NCI-H774 (cell line): ENCODE measurements at places on chromosomes 7 and 10.

GRCh38 chr7:7521259-7521658 is 14.4 kb downstream of the COL28A1 start:
- no peak for DNase-seq

DNA sequence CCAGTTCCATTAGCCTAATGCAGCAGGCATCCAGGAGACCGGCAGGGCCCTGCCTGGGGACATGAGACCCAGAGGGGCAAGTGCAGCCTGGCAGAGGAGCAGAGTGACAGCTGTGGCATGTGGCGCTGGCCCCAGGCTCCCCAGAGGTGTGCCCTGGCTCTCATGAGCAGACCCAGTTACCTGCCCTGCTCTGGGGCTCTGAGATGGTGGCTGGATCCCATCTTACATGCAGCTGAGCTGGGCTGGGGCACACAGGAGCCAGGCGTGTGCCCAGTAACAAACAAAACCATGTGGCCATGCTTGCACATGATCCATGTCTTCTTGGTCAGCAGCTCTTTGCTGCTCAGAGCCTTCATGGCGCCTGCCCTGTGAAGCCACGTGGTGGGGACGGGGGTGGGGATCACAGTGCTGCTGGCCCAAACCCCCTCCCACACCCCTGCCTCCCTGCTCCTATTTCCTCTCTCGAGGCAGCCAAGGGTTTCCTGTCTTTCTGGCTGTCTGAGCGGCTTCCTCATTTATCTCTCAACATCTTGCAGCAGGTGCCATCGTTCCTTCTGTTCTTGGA is 40.3 kb upstream of the GTF2I start:
- DNase-seq, result no peak

- no peak for DNase-seq
Observed at GRCh38 chr7:142123184-142123583, 11.7 kb downstream of the MGAM2 start.

DNA sequence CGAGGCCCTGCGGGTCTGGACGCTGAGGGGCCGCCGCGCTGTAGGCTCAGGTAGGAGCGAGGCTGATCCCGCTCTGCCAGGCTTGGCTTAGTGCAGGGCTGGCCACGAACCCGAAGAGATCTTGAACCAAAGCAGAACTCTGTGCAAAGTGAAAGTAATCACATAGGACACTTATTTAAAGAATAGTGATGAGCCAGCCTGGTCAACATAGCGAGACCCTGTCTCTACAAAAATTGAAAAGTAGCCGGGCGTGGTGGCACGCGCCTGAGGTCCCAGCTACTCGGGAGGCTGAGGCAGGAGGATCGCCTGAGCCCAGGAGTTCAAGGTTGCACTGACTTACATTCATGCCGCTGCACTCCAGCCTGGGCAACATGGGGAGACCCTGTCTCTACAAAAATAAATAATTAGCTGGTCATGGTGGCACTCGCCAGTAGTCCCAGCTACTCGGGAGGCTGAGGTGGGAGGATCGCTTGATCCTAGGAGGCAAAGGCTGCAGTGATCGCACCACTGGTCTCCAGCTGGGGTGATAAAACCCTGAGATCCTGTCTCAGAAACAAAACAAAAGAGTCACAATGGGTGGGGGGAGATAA is 541 bp downstream of the ZSCAN25 start:
- no peak for DNase-seq

DNA sequence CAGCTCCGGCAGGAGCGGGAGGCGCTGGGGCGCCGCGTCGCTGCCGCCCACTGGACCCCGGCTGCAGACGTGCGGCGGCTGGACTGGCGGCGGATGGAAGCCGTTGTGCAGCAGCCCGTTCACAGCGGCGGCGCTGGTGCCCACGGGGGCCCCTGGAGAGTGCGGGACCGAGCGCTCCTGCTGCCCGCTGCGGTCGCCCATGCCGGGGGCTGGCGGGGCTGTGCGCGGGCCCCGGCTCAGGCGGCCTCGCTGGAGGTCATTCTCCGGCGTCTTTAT is 413 bp downstream of the PANK1 start:
- no peak for DNase-seq

DNA sequence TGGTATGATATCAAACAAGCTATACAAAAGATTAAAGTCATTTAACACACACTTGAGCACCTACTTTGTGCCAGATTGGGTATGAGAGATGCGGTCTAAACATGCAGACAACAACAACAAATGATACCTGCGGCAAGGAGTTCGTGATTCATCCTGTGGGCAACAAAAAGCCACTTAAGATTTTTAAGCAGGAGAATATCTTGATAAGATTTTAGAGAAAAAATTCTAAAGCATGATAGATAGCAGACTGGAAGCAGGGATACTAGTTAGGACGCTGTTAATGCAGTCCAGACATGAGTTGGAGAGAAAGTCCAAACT is 1.6 kb upstream of the KBTBD2 start:
- no peak for DNase-seq

GRCh38 chr7:96167424-96167823 is 154.5 kb downstream of the SLC25A13 start:
- DNase-seq, result no peak

DNA sequence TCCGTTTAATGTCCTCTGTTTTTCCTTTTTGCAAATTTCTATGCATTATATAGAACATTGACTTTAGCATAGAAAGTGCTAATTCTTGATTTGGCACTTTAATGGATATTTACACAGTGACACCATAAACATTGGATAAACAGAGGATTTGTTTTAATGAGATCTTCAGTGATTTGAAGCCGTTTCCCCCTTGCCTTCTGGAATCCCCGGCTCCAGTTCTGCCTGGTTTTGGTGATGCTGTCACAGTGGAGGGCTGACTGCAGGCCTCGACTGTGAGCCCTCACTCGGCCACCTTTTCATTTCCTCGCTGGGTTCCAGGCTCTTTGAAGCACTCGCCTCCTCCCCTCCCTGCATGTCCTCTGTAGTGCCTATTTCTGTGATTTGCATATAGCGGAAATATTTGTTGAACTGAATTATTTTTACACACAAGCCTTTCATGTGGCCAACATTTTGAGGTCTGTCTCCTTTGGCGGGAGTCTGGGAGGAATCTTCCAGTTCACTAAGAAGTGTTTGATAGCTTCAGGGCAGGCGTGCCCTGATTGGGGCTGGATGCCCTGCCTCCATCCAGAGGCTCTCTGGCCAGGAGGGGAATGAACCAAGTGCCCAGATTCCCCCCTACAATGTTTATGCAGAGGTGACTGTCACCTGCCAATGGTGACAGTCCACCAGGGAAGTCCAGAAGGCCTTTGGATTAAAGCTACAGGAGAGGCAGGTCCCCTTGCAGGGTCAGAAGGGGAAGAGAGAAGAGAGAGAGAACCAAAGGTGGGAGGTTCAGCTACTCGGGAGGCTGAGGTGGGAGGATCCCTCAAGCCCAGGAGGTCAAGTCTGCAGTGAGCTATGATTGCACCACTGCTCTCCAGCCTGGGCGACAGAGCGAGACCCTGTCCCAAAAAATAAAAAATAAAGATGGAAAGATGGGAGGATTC is 67.5 kb downstream of the CUX1 start:
- DNase-seq, result no peak

DNA sequence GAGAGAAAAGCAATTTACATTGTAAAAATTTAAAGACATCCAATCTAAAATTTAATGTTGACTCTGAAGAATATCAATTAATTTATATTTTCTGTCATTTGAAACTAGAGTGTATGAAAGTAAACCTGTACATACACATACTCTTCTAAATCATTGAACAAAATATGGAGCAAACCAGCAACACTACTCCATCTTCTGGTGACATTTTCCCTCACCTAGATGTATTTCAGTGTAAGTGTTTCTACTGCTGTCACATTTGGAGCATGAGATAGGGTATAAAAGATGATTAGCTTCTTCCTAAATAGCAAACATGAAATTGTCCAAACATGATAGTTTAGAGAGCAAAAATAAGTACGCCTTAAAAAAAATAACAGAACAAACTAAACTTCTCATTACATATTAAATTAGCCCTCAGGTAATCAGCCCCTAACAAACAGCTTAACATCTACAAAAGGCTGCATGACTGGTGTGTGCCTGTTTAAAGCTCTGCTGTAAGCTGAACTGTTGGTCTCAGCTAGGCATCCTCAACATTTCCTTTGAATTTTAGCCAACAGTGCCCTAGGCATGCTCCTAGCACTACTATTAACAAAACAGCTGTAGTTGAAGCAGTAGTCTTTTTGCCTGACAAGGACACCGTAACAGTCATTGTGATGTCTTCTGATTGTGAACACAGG is 189.8 kb downstream of the CTNNA3 start:
- no peak for DNase-seq

- no peak for DNase-seq
Observed at GRCh38 chr10:32888161-32888927, 69.7 kb downstream of the ITGB1 start.

- DNase-seq, result no peak
Observed at GRCh38 chr10:14327527-14327926, 3.2 kb downstream of the FRMD4A start.

DNA sequence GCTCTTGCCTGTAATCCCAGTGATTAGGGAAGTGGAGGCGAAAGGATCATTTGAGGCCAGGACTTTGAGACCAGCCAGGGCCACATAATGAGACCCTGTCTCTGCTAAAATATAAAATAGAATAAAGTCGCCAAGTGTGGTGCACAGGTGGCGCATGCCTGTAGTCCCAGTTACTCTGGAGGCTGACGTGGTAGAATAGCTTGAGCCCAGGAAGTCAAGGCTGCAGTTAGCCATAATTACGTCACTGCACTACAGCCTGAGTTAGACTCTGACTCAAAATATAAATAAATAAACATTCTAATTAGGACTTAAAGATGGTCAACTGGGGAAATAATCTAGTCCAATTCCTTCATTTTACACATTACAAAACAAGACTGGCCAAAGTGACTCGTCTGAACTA is 768 bp downstream of the CHCHD2 start:
- peak; percentile 5 for DNase-seq

DNA sequence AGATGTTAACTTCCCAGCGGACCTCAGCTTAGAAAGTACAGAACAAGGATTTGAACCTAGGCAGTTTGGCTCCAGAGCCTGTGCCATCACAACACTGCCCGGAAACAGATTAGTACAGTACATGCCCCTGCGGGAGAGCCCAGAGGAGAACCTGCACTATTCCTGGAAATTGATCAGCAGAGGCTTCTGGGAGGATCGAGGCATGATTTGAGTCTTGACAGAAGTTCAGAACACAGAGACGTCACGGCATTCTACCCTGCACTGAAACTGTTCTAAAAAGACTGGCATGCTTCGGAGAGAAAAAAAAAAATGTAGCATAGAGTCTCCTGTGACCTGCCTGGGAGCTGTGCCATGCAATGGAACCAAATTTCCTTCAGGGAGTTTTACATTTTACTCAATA is 9.2 kb upstream of the IL6 start:
- DNase-seq, result no peak

DNA sequence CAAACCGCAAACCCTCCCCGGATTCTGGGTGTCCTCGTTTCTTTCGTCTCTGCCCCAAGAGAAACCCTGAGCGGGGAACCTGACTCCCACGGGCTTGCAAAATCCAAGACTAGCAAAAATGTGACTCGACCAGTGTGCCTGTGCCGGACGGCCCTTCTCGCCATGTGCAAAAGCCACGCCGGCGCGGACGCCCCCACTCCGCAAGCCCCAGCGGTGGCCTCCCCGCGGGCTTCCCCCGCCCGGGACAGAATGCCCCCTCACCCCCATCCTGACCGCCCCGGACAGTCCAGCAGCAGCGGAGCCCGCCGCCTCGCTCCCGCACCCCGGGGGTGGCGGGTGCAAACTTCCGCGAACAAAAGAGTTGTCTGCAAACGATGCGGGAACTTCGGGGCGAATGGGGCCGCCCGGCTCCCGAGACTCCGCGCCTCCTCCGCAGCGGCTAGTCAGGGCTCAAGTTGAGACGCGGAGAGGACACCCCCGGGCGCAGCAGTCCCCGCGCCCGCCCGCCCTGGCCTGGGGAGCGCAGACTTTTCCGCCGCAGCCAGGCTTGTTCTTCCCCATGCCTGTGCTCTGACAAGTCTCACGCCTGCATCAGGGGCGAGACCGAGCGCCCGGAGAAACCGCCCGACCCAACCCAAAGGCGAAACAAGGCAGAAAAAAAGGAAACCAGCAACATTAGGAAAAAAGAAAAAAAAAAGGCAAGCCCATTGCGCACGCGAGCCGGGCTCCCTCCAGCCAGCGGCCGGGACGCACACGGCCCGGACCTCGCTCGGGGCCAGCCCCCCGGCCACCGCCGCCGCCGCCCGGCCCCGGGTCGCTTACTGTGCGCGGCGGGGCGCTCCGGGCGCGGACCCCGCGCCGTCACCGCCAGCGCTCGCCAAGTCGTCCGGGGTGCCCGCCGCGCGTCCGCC is 732 bp downstream of the FAM53B start:
- DNase-seq, result no peak

- DNase-seq, result no peak
Observed at GRCh38 chr10:111125102-111125501, 48.3 kb downstream of the ADRA2A start.

GRCh38 chr7:123888192-123888591 is 36.8 kb upstream of the SPAM1 start:
- no peak for DNase-seq

DNA sequence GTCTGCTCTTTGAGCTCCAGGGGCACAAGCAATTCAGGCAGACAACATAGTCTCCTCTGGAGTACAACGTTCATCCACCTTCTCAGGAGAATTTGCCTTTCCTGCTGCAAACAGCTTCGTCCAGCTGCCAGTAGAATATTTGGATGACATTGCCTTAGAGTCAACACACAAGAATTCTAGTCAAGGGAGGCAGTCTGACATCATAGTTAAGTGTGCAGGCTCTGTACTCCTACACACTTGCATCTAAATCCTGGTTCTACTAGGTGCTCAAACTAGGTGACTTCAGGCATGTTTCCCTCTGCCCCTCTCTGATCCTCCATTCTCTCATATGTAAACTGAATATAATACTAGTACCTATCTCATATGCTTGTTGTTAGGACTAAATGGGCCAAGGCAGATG is 314.8 kb downstream of the HPSE2 start:
- DNase-seq, result no peak

DNA sequence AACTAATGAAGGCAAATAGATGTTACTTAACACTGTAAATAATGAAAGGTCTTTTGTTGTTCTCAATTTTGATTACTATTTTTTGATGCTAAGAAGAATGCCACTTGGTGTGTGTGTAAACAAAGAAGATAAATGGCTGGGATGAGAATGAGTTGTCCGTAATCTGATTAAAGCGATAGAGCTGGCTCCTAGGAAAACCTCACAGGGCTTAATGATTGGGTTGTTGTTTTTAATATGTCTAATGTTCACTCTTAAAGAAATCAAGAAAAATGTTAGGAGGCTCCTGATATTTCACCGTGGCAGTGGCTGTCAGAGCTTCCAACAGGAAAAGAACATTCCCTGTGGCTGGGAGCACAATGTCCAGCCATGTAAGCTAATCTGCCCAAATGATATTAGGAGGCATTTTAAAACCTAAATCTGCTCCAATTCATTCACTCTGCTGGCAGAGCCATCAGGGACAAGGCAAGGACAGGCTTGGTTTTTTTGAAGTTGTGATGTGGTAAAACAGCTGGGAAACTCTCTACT is 243.9 kb downstream of the SNX10 start:
- no peak for DNase-seq

- DNase-seq, result no peak
Observed at GRCh38 chr10:122112021-122112616, 123.2 kb downstream of the TACC2 start.

GRCh38 chr10:20962165-20962564 is 65.1 kb upstream of the NEBL start:
- no peak for DNase-seq
